Natural killer cell treated with Interleukin-12 subunit alpha and Interleukin-12 subunit beta and Interleukin-15 and Interleukin-18, amount 100 ng/mL, for 72 hours (primary cell): ENCODE measurements at places on chromosomes 4 and X. TPM values are rescaled to one million over a fixed set of nuclear protein-coding genes. Genes with fewer than 3 reads are reported as not detected.

DNA sequence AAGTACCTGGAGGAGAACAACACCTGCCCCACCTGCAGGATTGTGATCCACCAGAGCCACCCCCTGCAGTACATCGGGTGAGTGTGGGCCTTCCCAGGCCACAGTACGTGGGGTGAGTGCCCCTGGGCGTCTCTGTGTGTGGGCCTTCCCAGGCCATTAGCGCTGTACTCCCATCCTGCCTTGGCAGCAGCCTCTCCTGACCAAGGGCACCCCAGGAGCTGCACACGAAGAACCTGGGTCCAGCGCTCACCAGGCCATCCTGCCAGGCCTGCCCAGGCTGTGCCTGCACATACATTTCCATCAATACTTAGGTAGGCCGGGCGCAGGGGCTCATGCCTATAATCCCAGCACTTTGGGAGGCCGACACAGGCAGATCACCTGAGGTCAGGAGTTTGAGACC, 29.3 kb downstream of the PCGF3 start:
- H3K36me3 ChIP-seq = peaks cover 4% of the 10 kb centered on the region
- H3K27ac ChIP-seq = no peak overlapping the region
- no peak overlapping the region for H3K4me3 ChIP-seq
- no peak for DNase-seq
- H3K4me1 ChIP-seq = no peaks in the 10 kb centered on the region

DNA sequence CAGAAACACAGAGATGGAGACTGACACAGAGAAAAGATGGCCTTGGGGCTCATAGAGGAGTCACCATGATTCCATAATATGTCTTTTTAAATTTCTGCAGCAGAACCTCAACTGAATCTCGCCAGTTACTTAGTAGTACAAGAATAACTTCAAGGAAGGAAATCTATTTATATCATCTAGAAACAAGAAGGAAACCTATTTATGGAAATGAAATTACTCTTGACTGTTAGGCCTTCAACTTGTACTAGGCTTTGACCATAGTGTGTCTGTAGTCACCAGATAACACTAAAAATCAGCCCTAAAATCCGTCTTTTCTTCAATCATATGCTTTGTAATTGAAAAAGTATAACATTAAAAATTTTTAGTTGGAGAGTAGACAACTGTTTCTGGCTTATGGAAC, 740.4 kb downstream of the TRIML1 start:
- DNase-seq = no peak
- no peaks in the 10 kb centered on the region for H3K27me3 ChIP-seq
- H3K4me1 ChIP-seq = no peaks in the 10 kb centered on the region
- no peak overlapping the region for H3K27ac ChIP-seq

Gene PDZD4
- total RNA-seq = 2.2 TPM

- H3K4me1 ChIP-seq = peaks cover 12% of the 10 kb centered on the region
- no peak overlapping the region for H3K4me3 ChIP-seq
These were observed 18.7 kb downstream of the CORIN start for GRCh38 chr4:47819178-47819577.

DNA sequence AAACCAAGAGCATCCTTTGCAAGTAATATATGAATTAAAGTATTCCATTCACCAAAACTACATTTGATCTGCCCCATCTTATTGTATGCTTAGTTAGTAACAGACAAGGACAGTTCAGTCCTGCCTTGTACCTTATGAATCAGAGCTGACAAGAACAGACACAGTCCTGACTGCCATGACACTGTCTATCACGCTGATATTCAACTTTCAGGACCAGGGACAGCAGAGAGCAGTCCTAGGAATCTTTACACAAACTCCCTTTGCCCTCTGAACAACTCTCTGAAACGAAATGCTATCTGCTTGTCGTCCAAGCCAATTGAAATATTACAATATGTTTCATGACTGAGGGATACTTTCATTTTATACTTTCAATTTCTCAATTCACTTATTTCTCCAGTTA, 268.6 kb upstream of the VCX start:
- no peaks in the 10 kb centered on the region for H3K4me1 ChIP-seq
- no peak for DNase-seq
- no peak overlapping the region for H3K4me3 ChIP-seq
- no peaks in the 10 kb centered on the region for H3K27me3 ChIP-seq
- no peaks in the 10 kb centered on the region for H3K36me3 ChIP-seq

GRCh38 chr4:181004056-181004455, 1239.1 kb upstream of the TENM3 start:
- no peak overlapping the region for H3K27ac ChIP-seq
- no peak for DNase-seq
- H3K36me3 ChIP-seq = peaks cover 7% of the 10 kb centered on the region
- H3K4me1 ChIP-seq = no peaks in the 10 kb centered on the region

Gene XAGE1A
- total RNA-seq = not detected

- H3K27ac ChIP-seq = no peak overlapping the region
- no peaks in the 10 kb centered on the region for H3K4me1 ChIP-seq
- DNase-seq = no peak
- no peaks in the 10 kb centered on the region for H3K27me3 ChIP-seq
- H3K36me3 ChIP-seq = no peaks in the 10 kb centered on the region
- H3K4me3 ChIP-seq = no peak overlapping the region
These were observed 132.2 kb upstream of the FUNDC1 start for GRCh38 chrX:44674906-44675305.

- no peaks in the 10 kb centered on the region for H3K27me3 ChIP-seq
- H3K27ac ChIP-seq = no peak overlapping the region
- DNase-seq = no peak
- no peak overlapping the region for H3K4me3 ChIP-seq
These were observed 524.2 kb downstream of the FAT4 start for GRCh38 chr4:125838924-125839323.

Gene HTN3
- total RNA-seq = not detected

GRCh38 chr4:577499-578450, 1.7 kb upstream of the TMEM271 start:
- H3K27me3 ChIP-seq = peaks cover 55% of the 10 kb centered on the region
- H3K4me3 ChIP-seq = no peak overlapping the region
- H3K4me1 ChIP-seq = no peaks in the 10 kb centered on the region
- DNase-seq = no peak
- no peaks in the 10 kb centered on the region for H3K36me3 ChIP-seq

Gene ADH6
- not detected for total RNA-seq

GRCh38 chr4:41514169-41514568, 23.8 kb upstream of the LIMCH1 start:
- no peak overlapping the region for H3K27ac ChIP-seq
- H3K36me3 ChIP-seq = no peaks in the 10 kb centered on the region
- H3K4me3 ChIP-seq = no peak overlapping the region
- no peak for DNase-seq
- no peaks in the 10 kb centered on the region for H3K27me3 ChIP-seq

DNA sequence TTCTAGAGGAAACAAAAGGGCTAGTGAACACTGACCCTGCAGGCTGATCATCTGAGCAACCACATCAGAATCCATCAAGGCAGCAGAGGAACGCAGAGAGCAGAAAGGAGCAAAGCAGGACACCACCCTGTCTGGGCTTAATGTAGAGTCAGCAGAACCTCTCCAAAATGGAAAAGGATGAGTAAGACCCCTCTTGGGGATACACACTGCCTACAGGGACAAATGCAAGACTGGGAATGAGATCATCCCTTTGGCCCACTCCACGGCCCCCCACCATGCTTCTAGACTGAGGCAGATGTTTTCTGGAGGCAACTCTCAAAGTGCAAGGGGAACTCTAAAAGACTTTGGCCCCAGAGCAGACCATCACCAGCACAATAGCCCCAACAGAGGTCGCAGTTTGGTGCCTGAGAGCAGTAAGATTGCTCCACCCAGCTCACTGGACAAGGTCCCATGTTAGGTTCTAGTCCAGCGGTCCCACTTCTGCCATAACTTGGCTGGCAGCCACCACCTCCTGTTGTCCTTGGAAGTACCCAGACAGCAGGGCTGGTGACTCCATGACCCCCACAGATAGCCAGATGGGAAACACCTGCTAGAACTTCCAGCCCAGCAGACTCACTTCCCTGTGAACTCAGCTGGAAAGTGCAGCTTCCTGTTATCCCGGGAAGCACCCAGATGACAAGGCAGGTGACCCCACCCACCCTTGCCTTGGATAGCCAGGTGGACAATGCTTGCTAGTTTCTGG, 372.7 kb downstream of the INPP4B start:
- H3K4me1 ChIP-seq = peaks cover 3% of the 10 kb centered on the region
- no peaks in the 10 kb centered on the region for H3K27me3 ChIP-seq
- H3K4me3 ChIP-seq = no peak overlapping the region

GRCh38 chrX:10098270-10098713, 58.5 kb upstream of the CLCN4 start:
- peak overlapping the region; percentile 94 for H3K27ac ChIP-seq
- H3K4me1 ChIP-seq = peaks cover 33% of the 10 kb centered on the region
- no peaks in the 10 kb centered on the region for H3K27me3 ChIP-seq

- peaks cover 15% of the 10 kb centered on the region for H3K27me3 ChIP-seq
These were observed 84.8 kb downstream of the TIGD2 start for GRCh38 chr4:89196056-89196674.

Gene LNX1
- not detected for total RNA-seq

GRCh38 chr4:86015412-86016350, 344.2 kb downstream of the MAPK10 start:
- H3K4me1 ChIP-seq = no peaks in the 10 kb centered on the region
- H3K27me3 ChIP-seq = no peaks in the 10 kb centered on the region
- H3K27ac ChIP-seq = no peak overlapping the region
- H3K4me3 ChIP-seq = no peak overlapping the region

DNA sequence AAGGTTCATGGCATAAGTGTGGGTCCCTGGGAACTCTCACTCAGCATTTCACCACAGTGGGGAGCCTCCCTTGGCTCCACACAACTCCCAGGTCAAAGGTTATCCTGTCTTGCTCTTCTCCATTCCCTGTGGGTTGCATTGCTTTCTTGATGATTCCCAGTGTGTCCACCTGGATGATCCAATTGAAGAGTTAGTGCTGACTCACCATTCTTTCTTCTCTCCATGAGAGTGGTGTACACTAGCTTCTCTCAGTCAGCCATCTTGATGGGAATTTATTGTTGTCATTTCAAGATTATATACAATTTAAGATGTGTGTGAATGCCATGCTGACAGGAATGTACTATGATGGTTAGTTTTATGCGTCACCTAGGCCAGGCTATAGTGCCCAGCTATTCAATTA, 25.6 kb upstream of the C4orf17 start:
- H3K27me3 ChIP-seq = no peaks in the 10 kb centered on the region
- no peak for DNase-seq
- peaks cover 19% of the 10 kb centered on the region for H3K36me3 ChIP-seq
- H3K27ac ChIP-seq = no peak overlapping the region

- no peak overlapping the region for H3K4me3 ChIP-seq
- peaks cover 26% of the 10 kb centered on the region for H3K27me3 ChIP-seq
- DNase-seq = no peak
- no peak overlapping the region for H3K27ac ChIP-seq
- no peaks in the 10 kb centered on the region for H3K4me1 ChIP-seq
These were observed 67.0 kb upstream of the FAM9A start for GRCh38 chrX:8868070-8868773.

Gene SULT1B1
- 0.08 TPM for total RNA-seq
